Inflammatory macrophage treated with lipopolysaccharide for 1 hour (primary cell): ENCODE measurements at places on chromosomes 6 and 20.
A peak's percentile ranks its signal among the peaks of the same experiment; 100 is the strongest.

GRCh38 chr6:37862430-37862829 is 42.9 kb downstream of the ZFAND3 start:
- DNase-seq: no peak

DNA sequence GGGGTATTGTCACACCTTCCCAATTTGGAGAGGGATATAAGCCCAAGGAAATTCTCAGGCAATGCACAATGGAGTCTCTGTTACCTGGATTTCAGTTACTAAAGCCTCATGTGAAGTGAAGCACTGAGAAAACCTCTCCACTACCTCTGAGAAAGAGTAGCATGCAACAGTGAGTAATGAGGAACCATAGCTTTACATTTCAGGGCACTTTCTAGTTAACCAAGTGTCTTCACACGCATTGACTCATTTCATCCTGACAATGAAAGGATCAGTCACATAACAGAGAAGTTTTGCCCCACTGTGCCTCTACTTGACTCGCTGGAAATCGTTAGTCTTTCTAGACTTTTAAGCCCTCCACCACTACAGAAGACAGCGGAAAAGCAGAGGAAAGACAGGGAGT is 86.2 kb upstream of the ARID1B start:
- DNase-seq: no peak

GRCh38 chr20:3663031-3663701 is at the start of gene GFRA4:
Gene GFRA4, minus strand, starts transcription at chr20:3663399. Its CDS starts 0 bp downstream, at chr20:3663399.
- DNase-seq: no peak

GRCh38 chr6:156269751-156270369 is 507.3 kb upstream of the ARID1B start:
- DNase-seq: no peak

- DNase-seq: peak; percentile 51
Observed at GRCh38 chr6:137848672-137849071, 18.4 kb upstream of the TNFAIP3 start.

- DNase-seq: peak; percentile 81
Observed at GRCh38 chr6:139472351-139473015, 98.0 kb upstream of the CITED2 start.

GRCh38 chr6:127907960-127908640 is 7.2 kb upstream of the THEMIS start:
- no peak for DNase-seq

DNA sequence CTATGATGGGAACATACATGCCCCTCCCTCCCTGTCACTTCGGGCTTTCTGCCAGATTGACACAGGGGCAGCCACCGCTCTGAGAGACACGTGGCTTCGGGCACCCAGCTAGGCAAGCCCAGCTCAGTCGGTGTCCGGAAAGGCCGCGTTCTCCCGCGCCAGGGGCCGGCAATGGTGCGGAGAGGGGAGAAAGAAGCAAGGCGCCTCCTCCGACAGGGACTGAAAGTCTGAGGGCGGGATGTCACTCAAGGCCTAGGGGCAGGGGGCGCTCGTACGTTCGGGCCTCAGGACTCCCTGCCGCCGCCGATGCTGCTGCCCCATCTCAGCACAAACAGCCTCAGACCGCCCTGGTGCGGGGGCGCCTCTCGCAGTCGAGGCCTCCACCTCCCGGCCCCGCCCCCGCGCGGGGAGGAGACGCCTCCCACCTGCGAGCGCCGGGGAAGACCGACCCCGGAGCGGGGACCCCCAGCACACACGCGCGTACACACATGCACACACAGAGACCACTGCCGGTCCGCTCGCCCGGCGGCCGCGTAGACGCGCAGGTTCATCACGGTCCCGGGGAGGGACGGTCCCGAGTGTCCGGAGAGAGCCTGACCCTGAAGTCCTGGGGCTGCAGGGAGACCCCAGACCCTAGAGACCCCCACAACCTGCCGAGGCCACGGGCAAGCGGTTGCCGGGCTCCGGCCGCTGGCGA is 1.9 kb downstream of the GRM4 start:
- no peak for DNase-seq
